ENCODE measurements at places on chromosomes 7 and 10.

DNA sequence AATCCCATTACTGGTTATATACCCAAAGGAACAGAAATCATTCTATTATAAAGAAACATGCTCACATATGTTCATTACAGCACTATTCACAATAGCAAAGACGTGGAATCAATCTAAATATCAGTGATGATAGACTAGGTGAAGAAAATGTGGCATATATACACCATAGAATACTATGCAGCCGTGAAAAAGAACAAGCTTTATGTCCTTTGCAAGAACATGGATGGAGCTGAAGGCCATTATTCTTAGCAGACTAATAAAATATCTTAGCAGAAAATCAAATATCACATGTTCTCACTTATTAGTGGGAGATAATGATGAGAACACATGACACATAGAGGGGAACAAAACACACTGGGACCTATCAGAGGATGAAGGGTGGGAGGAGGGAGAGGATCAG lies 38.8 kb downstream of the CAPZA2 start:
- no peak overlapping the region for H3K27ac ChIP-seq
- peaks cover 20% of the 10 kb centered on the region for H3K36me3 ChIP-seq
- peaks cover 8% of the 10 kb centered on the region for H3K4me1 ChIP-seq
- H3K4me3 ChIP-seq, result no peak overlapping the region
- H3K27me3 ChIP-seq, result no peaks in the 10 kb centered on the region
- DNase-seq, result no peak

DNA sequence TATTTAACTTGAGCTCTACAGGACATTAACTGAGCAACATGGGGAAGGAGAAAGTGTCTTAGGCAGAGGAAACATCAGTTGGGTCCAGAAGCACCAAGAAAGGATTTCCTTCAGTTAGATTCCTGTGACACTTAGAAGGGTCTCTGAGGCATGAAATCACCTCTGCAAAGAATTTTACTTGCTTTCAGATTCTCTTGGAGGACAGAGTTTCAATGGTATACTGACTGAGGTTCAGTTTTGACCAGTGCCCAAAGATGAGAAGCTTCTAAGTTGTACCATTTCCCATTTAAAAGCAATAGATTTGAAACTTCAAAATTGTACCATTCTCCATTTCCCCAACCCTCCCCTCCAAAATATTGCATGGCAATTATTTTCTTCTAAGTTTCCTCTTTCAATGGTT lies 102.4 kb downstream of the CHCHD3 start:
- no peak for DNase-seq
- no peaks in the 10 kb centered on the region for H3K27me3 ChIP-seq
- H3K4me1 ChIP-seq, result peaks cover 25% of the 10 kb centered on the region
- no peaks in the 10 kb centered on the region for H3K36me3 ChIP-seq

- peaks cover 28% of the 10 kb centered on the region for H3K36me3 ChIP-seq
- peaks cover 7% of the 10 kb centered on the region for H3K4me1 ChIP-seq
- H3K27ac ChIP-seq, result no peak overlapping the region
- H3K4me3 ChIP-seq, result no peak overlapping the region
- no peak for DNase-seq
- H3K27me3 ChIP-seq, result no peaks in the 10 kb centered on the region
These were observed 13.2 kb downstream of the TACR2 start for GRCh38 chr10:69403519-69403918.

GRCh38 chr10:96073722-96074121 lies 30.3 kb downstream of the CCNJ start:
- H3K4me1 ChIP-seq, result no peaks in the 10 kb centered on the region
- H3K36me3 ChIP-seq, result peaks cover 18% of the 10 kb centered on the region
- no peak overlapping the region for H3K4me3 ChIP-seq

DNA sequence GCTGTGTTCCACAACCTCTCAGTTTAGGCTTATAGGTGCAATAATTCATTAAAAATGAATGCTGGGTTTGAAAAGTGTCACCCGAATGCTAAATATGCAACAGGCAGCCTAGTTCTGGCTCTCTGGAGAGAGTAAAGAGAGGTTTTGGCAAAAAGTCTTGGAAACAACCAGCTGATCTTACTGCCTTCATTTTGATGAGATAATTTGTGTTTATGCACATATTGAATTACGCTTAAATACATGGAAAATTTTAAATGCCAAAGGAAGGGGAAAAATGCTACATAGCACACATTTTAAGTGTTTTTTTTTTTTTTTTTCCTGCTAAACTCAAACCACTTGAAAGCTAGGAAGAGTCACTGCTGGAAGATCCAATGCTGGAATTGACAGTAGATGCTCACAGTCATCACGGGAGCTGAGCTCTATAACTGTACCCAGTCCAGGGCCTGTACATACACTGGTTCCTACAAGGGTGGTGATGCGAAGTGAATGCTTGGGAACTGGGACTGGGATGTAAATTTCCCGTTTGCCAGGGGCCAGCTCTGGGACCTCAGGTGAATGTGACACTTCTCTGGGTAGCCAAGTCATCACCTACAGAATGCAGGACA lies 151.5 kb downstream of the PFKFB3 start:
- H3K4me3 ChIP-seq, result no peak overlapping the region
- peaks cover 5% of the 10 kb centered on the region for H3K27me3 ChIP-seq
- peaks cover 6% of the 10 kb centered on the region for H3K4me1 ChIP-seq
- H3K27ac ChIP-seq, result no peak overlapping the region
- no peak for DNase-seq

- H3K27me3 ChIP-seq, result peaks cover 3% of the 10 kb centered on the region
- H3K36me3 ChIP-seq, result no peaks in the 10 kb centered on the region
- no peak overlapping the region for H3K27ac ChIP-seq
These were observed 11.7 kb downstream of the MAT1A start for GRCh38 chr10:80277567-80278250.

GRCh38 chr7:121837462-121837861 lies 35.5 kb upstream of the PTPRZ1 start:
- no peaks in the 10 kb centered on the region for H3K36me3 ChIP-seq
- no peak overlapping the region for H3K4me3 ChIP-seq
- no peaks in the 10 kb centered on the region for H3K4me1 ChIP-seq
- no peak for DNase-seq

DNA sequence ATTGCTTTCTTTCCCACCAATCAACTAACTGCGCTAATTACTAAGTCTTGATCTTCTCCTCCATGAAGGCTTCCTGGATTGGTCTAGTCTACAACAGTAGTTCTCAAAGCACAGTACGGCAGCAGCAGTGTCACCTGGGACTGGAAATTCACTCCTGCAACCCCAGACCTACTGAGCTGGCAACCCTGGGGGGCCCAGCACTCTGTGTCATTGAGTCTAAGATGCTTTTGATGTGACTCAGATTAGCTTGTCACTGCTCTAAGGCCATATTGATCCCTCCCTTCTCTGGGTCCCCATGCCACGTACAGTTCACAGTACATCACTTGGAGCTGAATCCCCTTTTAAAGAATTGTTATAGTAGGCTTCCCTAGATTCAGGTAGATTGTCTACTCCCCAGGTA lies 65.7 kb upstream of the KMT2C start:
- no peaks in the 10 kb centered on the region for H3K36me3 ChIP-seq
- peaks cover 3% of the 10 kb centered on the region for H3K27me3 ChIP-seq
- H3K27ac ChIP-seq, result no peak overlapping the region

DNA sequence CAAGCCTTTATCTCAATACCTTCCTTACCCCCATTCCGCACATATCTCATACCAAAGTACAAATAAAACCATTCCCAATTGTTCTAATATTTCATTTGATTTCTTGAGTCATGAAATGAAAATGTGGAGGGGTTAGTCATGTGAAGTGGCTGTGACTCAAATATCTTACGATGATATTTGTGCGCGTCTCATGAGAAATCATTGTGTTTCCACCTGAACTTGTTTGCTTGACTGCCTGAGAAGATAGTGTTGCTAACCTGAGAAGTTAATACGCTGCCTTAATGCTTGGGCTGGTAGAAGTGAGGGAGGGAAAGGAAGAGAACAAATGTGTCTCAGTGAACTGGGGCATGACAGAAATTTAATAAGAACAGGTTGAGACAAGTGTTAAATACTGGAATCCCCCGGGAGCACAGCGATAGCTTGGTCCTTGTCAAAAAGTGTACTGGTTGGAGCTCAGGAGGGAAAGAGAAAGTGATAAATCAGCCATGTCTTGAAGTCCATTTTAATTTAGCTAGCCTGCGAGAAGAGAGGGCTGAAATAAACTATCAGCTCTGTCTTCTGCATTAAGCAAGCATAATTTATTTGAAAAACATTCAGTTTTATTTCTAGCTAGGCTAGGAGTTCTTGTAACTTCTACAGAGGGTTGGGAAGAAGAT lies 7.2 kb upstream of the EPHA1 start:
- no peaks in the 10 kb centered on the region for H3K4me1 ChIP-seq
- H3K36me3 ChIP-seq, result peaks cover 6% of the 10 kb centered on the region
- H3K4me3 ChIP-seq, result no peak overlapping the region
- peaks cover 24% of the 10 kb centered on the region for H3K27me3 ChIP-seq
- H3K27ac ChIP-seq, result no peak overlapping the region
- no peak for DNase-seq

GRCh38 chr7:47516985-47517600 lies 64.8 kb downstream of the TNS3 start:
- no peak overlapping the region for H3K27ac ChIP-seq
- no peaks in the 10 kb centered on the region for H3K36me3 ChIP-seq
- no peak for DNase-seq
- H3K27me3 ChIP-seq, result no peaks in the 10 kb centered on the region

DNA sequence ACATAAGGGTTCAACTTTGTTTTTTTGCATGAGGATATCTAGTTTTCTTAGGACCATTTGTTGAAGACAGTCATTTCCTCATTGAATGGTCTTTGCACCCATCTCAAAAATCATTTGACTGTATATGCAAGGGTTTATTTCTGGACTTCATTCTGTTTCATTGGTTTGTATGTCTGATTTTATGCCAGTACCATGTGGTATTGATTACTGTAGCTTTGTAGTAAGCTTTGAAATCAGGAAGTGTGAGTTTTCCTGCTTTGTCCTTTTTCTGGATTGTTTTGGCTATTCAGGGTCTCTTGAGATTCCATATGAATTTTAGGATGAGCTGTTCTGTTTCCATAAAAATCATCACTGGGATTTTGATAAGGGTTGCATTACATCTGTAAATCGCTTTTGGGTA lies 63.9 kb downstream of the SND1 start:
- no peak for DNase-seq
- H3K27ac ChIP-seq, result no peak overlapping the region
- peaks cover 58% of the 10 kb centered on the region for H3K36me3 ChIP-seq
- H3K4me1 ChIP-seq, result peaks cover 16% of the 10 kb centered on the region
